ENCODE measurements at places on chromosomes 2 and 18.

- DNase-seq, result no peak
These were observed 667.2 kb downstream of the ZEB2 start for GRCh38 chr2:143852759-143853158.

DNA sequence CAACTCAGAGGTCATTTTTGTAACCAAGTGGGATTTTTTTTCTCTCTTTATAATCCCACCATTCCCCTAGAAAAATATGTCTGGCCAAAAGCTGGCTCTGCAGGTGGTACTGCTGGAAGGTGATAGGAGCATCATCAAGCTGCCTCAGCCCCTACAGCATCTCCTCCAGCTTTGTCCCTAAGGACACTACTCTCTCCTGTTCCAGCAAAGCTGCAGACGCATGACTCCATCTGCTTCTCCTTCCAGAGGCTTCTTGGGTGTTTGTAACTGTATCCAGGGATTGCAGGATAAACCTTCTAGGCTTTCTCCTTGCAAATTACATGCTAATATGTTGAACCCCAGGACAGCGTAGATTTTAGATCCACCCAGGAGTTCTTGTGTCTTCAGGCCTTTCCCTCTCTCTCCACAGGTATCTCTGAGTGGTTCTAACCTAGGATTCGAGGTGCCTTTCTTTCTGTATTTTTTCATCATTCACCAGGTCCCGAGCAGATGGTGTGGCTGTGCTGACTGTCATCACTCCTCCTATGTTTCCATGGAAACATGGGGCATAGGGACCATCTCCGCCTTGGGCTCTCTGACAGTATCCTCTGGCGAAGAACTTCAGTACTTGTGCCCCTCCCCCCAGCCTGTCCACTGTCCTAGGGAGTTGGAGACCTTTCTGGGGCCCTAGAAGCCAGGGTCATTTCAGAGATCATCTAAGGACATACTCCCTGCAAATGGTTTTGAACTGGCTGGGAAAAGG, 34.3 kb downstream of the AFF3 start:
- no peak for DNase-seq

DNA sequence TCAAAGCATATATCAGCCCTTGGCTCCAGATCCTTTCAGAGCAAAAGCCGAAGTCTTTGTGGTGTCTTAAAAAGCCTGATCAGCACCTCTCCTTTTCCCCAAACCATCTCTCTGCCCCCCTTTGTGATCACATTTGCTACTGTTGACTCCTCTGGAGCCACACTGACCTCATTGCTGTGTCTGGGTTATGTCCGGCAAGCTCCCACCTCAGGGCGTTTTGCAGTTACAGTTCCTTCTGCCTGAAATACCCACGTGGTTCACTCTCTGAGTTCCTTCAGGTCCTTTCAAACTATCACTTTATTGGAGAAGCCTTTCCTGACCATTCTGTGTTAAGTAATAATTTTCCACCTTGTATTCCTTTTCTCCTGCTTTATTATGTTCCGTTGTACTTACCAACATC, 11.8 kb downstream of the C2orf69 start:
- DNase-seq, result no peak

DNA sequence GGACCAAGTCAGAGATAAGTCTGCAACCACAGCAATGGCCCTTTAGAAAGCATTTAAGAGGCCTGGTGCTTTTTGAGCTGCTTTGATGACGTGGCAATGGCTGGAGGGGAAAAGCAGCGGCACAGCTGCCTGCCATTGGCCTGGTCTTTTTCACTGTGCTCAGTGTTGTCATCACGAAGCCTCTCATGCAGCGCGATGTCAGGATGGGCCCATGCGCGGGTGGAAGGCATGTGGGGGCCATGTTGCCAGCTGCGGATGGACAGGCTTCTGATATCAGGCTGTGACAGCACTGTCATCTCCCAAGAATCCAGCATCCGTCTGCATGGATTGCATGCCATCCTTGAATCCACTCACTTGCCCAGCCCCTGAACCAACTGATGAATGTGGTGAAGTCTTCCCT, 204.5 kb downstream of the ACKR3 start:
- no peak for DNase-seq

- no peak for DNase-seq
These were observed 322.9 kb upstream of the ACVR2A start for GRCh38 chr2:147521936-147522335.

DNA sequence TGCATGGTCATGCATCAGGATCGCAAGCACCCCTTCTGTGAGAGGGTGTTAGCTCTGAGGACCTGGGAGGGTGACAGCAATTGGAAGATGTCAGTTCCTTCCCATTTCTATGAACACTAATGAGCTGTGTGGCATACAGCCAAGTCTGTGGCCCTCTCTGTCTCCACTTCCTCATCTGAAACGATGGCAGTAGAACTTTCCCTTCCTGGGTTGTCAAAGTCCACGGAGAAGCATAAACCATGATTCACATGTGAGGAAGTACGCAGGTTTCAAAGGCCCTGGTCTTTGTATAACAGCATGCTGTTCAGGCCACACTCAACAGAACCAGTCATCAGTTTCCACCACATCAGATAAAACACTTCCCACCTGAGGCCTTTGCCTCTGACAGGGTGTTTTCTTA, 167.4 kb upstream of the RAB6C start:
- no peak for DNase-seq

DNA sequence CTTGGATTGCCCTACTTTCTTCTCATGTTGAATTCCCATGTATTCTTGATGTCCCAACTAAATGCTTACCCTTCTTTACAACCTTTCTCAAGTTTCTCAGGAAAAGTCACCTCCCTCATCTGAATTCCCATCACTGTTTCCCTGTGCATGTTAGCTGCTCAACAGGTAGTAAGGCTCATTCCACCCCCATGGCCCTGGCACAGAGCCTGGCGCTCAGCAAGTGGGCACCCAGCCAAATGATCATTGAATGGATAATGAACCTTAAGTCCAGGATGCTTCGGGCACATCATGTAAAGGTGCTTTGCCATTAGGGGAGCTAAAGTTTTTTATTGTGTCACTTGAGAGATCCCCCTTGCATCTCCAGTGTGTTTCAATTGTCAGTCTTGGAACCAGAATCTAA, 124.0 kb downstream of the PKP4 start:
- DNase-seq, result no peak

DNA sequence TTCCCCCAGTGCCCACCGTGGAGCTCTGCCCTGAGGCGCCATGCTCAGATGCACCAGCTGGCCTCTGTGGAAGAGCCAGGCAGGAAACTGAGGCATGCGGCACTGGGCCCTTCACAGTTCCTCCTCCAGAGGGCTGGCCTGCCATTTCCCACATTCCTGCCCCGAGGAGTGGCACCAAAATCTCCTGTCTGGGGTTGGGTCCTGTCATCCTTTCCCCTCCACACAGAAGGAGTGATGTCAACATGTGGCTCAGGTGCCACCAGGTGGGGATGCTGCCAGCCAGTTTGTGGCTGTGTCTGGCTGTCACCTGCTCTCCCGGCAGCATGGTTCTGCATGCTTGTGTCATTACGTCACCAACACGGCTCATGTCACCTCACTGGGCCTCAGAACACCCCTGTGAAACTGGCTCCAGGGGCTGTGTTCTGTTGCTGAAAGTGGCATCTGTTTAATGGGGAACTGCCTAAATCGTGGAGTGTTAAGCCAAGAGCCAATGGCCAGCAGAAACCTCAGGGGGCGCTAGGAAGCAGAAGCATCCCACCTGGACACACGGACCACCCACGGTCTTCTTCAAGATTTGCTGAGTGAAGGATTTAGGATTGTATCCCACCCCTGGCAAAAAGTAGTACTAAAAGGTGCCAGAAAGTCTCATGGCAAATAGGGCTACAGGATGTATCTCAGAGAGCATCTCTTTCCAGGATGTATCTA, 51.3 kb downstream of the ZAP70 start:
- no peak for DNase-seq

DNA sequence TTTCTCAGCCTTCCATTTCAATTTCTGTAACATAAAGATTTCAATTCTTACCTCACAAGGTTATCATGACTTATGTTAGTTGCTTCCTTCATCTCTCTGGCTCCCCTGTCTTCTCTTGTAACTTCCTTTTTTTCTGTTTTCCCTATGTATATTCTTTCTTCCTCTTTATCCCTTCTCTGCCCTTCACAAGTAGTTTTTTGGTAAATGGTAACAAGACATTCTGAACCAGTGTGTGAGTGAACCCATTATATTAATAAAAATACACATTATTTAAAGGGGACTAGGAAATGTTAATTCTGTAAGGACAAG, 8.4 kb downstream of the ACSL3 start:
- no peak for DNase-seq

GRCh38 chr2:109201465-109202327, 72.7 kb downstream of the SH3RF3 start:
- DNase-seq, result no peak

GRCh38 chr18:79242246-79242645, 153.5 kb upstream of the NFATC1 start:
- DNase-seq, result no peak

GRCh38 chr2:75707901-75708300, 2.8 kb downstream of the GCFC2 start:
- DNase-seq, result no peak

DNA sequence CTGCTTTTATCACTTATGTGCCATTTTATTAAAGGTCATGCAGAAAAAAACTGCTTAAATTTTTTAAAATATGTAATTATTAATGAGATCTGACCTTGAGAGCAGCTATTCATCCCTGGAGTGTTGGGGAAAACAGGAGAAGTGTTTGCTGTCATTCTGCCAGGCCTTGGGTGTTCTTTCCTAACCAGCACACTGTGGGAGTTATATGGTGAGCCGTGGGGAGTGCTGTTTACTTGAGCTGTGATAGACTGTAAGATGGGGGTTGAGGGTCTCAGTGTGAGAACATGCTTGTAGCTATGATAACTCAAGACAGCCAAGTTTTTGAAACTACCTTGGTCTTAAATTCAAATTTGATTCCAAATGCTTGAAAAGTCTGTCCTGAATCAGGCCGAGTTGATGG, 101.3 kb upstream of the ARHGAP28 start:
- DNase-seq, result no peak

DNA sequence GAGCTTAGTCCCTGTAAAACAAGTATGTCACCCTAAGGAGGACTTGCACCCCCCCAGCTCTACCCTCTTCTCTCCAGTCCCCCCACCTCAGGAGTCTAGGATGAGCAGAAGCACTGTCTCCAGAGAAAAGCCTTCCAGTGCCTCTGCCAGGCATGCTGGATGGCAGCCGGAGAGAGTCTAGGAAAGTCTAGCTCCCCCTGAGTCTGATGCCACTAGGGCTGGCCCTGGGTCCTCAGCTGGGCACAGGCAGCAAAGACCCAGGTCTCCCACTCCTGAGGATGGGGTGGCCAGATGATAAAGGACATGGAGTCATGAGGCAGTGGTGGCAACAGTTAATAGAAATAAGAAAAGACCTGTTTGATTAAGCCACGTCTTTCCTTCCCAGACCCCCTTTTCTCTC, 225.6 kb downstream of the CYP26B1 start:
- no peak for DNase-seq

- DNase-seq, result no peak
These were observed 81.5 kb upstream of the DAPL1 start for GRCh38 chr2:158713523-158714138.

GRCh38 chr2:86441882-86442641, 891 bp downstream of the KDM3A start:
- peak; percentile 64 for DNase-seq

GRCh38 chr2:7109533-7109885, 192.3 kb downstream of the RNF144A start:
- no peak for DNase-seq

- DNase-seq, result no peak
These were observed 18.2 kb downstream of the SNORC start for GRCh38 chr2:232888099-232888836.

DNA sequence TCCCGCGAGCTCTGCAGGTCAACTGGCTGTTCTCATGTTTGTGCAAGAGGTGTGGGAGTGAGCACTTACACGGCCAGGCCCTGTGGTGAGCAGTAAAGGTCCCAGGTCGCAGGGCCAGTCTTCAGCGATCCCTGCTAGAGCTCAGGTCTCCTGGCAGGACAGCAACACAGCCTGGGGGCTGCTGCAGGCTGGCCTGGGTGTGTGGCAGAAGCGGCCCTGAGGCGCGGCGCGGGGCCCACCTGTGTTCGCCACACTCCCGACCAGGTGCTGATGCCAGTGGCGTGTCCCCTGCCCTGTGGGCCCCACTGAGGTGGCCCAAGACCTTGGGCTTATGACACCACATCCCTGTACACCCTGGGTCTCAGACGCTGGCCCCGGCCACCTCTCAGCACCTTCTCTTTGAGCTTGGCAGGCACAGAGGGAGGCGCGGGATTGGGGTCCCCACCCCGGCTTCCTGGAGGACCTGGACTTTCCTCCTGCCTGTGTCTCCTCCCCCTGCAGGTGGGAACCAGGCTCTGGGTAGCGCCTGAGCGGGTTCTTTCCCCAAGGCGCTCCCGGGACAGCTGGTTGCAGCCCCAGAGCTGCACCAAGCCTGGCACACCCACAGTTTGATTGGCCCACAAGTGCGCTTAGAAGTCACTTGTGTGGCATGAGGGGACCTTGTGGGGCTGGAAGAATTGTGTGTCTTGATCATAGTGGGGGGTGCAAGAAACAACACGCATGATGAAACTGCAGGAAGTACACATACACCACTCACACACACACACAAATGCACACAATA, 59.2 kb downstream of the TWIST2 start:
- DNase-seq, result no peak

GRCh38 chr2:36433311-36434217, 78.0 kb downstream of the CRIM1 start:
- DNase-seq, result no peak

DNA sequence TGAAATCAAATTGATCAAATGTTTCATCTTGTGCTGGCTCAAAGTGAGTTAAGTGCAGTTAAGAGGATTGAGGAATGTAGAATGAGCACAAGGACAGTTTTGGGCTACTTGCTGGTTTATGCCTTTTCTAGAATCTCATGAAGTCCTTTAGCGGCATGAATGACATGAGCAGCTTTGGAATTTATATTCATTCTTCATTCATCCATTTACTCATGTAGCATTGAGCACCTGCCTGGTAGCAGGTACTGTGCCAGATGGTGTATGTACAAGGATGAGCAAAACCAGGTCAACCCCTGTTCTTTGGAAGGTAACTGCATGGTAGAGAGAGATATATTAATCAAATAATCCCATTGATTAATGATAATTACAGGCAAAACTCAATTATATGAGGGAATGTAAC, 1.2 kb downstream of the ICOS start:
- no peak for DNase-seq

DNA sequence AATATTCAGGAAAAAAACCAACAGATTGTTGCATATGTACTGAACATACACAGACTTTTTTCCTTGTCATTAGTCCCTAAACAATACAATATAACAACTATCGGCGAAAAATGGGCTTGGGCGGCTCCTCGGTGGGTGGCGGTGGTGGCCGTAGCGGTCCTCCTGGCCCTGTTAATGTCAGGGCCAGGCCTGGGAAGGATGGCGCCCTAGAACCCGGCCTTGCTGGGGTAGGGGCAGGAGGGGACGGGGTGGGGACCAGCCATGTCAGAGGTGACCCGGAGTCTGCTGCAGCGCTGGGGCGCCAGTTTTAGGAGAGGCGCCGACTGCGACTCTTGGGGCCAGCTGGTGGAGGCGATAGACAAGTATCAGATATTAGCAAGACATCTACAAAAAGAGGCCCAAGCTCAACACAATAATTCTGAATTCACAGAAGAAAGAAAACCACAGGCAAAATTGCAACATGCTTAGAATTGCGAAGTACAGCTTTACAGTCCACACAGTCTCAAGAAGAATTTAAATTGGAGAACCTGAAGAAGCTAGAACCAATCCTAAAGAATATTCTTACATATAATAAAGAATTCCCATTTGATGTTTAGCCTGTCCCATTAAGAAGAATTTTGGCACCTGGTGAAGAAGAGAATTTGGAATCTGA, 36.5 kb downstream of the ROCK2 start:
- DNase-seq, result no peak

GRCh38 chr2:96888072-96889011, 18.5 kb upstream of the SEMA4C start:
- no peak for DNase-seq

GRCh38 chr2:46461709-46462171, 17.6 kb upstream of the TMEM247 start:
- no peak for DNase-seq

All from stimulated activated CD4-positive, alpha-beta T cell treated with anti-CD3 and anti-CD28 coated beads, TNF-alpha, amount 100 ng/mL, for 24 hours (primary cell).